Type B pancreatic cell (in vitro differentiated cells): ENCODE measurements at places on chromosomes 5 and 9.

- no peak for DNase-seq
These were observed 2.0 kb upstream of the RXFP3 start for GRCh38 chr5:33934176-33934575.

DNA sequence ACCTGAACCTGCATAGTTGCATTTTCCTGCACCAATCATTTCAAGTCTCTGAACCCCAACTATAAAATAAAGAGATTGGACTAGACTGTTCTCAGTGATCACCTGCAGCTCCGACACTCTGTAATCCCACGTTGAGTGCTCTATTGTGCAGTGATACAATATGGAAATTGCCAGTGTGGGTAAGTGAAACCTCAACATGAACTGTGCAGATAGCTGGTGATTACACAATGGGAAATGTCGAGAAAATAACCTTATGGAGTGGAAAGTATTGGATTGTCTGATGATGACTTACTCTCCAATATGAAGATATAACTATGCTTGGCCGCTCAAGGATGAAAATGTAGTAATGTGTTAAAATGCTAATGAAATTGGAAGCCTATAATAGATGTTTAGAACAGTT is 293.1 kb upstream of the BRINP1 start:
- no peak for DNase-seq

DNA sequence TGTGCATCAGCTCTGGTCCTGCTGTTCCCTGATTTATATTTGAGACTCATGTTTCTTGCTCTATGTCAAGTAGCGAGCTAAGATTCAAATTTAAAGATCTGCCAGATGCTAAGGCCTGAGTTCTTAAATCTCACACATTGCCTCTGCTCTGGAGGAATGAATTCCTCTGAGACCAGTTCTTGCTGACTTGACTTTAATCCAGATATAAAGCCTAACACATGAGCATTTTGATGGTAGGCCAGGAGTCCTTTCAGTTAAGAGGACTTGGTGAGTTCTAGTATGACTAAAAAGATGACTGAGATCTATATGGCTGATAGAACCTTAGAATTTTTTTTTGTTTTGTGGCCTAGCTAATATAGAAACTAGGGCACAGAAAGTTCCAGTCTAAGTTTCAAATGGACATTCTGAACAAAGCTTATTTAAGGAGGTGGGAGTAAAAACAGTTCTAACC is 1.3 kb upstream of the INIP start:
- DNase-seq = no peak

DNA sequence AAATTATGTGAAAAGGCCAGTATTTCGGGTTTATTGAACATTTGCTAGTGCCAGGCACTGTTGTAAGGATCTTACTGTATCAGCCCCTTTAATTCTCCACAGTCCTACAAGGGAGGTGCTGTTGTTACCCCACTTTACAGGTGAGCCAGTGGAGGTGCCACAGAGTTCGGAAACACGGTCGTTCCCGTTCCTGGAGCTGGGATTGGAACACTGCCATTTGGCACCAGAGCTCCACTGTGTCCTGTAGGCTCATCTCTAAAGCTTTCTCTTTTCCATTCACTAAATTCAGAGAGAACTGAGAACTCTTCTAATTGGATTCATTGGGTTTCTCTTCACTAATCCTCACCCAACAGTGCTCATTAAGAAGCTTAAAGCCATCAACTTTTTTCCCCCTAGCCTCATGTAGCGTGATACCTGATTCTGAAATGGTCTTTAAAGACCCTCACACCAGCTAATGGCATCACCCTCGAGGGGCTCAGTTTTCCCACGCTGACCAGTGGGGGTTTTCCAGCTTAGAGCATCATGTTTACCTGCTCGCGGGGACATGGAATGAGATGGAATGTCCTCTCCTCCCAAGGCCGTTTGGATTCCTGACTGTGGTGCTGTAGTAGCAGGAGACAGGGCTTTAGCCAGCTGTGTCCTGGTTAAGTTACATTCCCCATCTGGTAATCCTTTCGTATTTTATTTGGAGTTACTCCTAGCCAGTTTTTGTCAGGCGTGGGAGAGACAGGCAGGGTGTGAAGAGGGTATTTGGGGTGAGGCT is 5.8 kb downstream of the ERGIC1 start:
- no peak for DNase-seq
